ENCODE measurements at places on chromosomes 7 and 10.

DNA sequence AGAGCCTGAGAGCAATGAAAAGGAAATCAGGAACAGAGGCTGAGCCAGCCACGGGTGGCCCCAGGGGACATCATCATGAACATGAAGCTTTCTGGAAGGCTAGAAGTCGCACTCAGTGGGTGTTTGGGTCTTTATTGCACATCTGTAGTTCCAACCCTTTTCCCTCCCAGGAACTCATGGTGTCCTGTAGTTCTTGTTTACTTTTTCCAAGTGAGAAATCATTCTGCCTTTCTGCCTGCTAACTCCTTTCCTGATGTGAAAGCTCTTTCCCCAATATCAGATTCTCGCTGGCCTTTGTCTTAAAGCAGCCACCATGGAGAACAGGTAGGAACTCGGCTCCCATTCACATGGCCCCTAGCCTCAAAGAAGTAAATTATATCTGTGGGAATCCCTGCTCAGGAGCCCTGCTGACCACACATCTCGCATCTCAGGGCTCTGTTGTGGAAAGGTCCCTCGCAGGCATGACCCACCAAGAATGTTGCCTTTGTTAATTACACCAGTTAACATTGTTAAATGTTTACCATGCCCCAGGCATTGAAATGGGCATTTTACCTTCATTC is 542.7 kb downstream of the TNS3 start:
- DNase-seq = no peak

- no peak for DNase-seq
Measured at GRCh38 chr10:71911296-71911953, 52.8 kb upstream of the CHST3 start.

GRCh38 chr10:44827431-44828006 is 83.6 kb upstream of the TMEM72 start:
- no peak for DNase-seq

GRCh38 chr10:131689016-131689415 is 211.8 kb upstream of the PPP2R2D start:
- no peak for DNase-seq

- no peak for DNase-seq
Measured at GRCh38 chr7:129343099-129343700, 91.0 kb upstream of the STRIP2 start.

- no peak for DNase-seq
Measured at GRCh38 chr7:67916571-67917436, 920.2 kb downstream of the TYW1 start.

GRCh38 chr7:2863461-2864066 is 19.5 kb upstream of the GNA12 start:
- DNase-seq = peak; percentile 34

GRCh38 chr10:88592906-88593305 is 6.3 kb downstream of the LIPJ start:
- no peak for DNase-seq

DNA sequence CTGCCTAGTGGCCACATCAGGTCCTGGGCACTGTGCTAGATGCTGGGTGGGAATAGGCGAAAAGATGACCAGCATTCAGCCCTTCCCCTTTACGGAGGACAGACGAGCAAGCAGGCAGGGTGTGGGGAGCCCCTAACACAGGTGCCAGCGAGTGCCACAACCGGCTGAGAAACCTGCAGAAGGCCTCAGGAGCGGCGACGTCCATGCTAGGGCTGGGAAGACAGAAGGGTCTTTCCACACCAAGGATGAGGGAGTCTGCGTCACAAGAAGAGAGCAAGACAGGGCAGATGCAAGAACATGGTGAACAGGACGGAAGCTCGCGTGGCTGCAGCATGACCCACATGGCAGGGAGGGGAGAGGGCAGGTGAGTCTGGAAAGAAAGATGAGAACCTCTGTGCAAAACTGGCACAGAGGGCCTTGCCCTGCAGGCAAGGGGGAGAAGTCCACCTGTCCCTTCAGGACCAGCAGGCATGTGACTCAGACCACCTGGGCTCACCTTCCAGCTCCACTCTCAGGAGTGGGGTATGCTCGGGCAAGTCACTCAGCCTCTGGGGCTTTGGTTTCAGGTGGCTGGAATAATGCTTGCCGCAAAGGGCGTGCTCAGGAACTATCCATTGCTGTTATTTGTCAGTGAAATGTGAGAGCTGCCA is 36.6 kb downstream of the KCNH2 start:
- no peak for DNase-seq

GRCh38 chr10:71302874-71303568 is 16.0 kb upstream of the SLC29A3 start:
- DNase-seq = no peak

- DNase-seq = no peak
Measured at GRCh38 chr7:111753968-111754367, 191.7 kb upstream of the IMMP2L start.

DNA sequence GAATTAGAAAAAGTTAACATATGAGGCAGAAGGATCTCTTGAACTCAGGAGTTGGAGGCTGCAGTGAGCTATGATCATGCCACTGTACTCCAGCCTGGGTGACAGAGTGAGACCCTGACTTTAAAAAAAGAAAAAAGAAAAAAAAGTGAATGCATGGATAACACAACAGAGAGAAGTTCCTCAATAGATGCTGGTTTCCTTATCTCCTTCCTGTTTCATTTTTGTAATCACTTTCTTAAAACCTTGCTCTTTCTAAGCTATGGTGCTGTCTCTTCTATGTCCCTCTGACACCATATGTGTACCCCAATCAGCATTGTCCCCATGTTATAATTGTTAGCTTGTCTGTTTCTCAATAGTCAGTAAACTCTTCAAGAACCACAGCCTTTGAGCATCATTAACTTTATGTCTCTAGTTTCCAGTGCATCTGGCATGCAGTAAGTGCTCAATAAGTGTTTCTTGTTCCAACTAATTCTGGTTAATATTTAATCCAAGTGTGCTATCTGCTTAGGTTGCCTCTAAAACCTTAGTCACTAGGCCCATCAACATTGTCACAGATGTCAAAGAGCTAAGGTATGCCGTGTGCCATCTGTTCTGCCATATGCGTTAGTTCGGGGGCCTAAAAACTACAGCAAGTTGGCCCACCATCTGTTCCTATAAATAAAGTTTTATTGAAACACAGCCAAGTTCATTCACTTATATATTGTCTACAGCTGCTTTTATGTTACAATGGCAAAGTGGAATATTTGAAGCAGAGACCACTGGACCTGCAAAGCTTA is 36.2 kb downstream of the MPP7 start:
- no peak for DNase-seq

DNA sequence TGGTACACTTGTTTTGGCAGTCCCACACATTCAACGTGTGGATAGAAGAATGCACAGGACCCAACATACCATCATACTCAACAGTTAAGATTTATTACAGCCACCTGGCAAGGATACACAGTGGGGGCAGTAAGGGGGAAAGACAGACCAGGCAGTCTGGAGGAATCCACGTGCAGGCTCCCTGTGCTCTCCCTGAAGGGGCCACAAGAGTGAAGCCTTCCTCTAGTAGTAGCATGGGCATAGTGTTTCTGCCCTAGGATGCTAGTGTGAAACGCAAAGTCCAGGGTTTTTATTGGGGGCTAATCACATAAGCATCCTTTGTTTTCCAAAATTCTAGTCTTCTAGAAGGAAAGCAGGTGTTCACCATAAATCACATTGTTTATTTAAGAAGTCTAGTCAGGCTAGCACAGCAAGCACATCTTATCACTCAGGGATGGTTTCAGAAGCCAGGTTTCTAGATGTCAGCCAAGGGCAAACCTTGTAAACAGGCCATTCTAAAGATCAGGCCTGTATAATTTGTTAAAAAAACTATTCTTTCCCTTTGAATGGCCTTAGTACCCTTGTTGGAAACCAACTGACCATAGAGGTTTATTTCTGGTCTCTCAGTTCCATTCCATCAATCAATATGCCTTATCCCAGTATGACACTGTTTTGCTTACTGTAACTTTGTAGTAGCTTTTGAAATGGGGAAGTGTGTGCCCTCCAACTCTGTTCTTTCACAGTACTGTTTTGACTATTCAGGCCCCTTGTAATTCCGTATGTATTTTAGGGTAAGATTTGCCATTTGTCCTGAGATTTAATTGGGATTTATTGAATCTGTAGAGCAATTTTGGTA is 12.4 kb upstream of the TFAM start:
- no peak for DNase-seq

DNA sequence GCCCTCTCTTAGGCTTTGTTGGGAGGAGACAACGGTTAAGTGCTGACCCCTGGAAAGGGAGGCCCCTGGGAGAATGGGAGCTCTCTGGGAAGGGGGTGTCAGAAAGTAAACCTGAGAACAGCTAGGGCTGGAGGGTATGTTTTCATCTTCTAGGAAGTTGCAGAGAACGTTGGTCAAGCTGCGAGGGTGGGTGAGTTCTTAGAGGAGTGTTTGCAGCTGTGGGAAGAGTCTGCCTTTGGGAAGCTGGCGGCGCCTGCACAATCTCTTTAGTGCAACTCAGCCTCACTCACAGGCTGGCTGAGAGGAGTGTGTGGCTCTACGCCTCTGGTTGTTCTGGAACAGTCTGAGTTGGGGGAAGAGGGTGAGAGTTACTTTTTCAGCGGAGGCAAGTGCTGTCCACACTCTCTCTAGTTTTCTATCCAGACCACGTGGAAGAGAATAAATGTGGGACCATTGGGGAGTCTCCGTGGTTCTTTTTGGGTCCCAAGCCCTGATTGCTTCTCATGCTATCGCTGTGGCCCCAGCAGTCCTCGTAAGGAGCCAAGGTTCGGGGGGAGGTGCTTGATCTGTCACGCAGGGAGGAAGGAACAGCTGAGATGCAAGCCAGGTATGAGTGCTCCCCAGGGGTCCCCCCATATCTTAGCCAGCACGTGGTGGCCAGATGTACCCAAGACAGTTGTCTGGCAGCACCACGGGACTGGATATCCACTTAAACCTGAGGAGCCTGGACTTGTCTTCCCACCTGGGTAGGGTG is 237.2 kb downstream of the BUB3 start:
- DNase-seq = no peak

GRCh38 chr10:48648172-48648942 is 36.3 kb upstream of the WDFY4 start:
- DNase-seq = no peak

- DNase-seq = no peak
Measured at GRCh38 chr7:7315851-7316250, 133.5 kb downstream of the C1GALT1 start.

GRCh38 chr7:135644154-135644553 is 18.2 kb upstream of the STMP1 start:
- DNase-seq = no peak

GRCh38 chr10:116538456-116538855 is 7.3 kb upstream of the PNLIP start:
- no peak for DNase-seq

GRCh38 chr10:24944512-24945255 is 7.7 kb downstream of the PRTFDC1 start:
- DNase-seq = no peak
